Naive thymus-derived CD4-positive, alpha-beta T cell (primary cell): ENCODE measurements at places on chromosomes 2 and 18.

GRCh38 chr2:95055262-95055661, 29.8 kb downstream of the MAL start:
- peak overlapping the region; percentile 41 for H3K27ac ChIP-seq
- no peak for DNase-seq
- no peaks in the 10 kb centered on the region for H3K27me3 ChIP-seq
- no peak overlapping the region for H3K4me3 ChIP-seq

- no peaks in the 10 kb centered on the region for H3K4me1 ChIP-seq
- no peaks in the 10 kb centered on the region for H3K36me3 ChIP-seq
- H3K27ac ChIP-seq, result no peak overlapping the region
- no peak overlapping the region for H3K4me3 ChIP-seq
- peak; percentile 62 for DNase-seq
- no peaks in the 10 kb centered on the region for H3K27me3 ChIP-seq
These were observed 384.0 kb downstream of the NBAS start for GRCh38 chr2:15177103-15177502.

DNA sequence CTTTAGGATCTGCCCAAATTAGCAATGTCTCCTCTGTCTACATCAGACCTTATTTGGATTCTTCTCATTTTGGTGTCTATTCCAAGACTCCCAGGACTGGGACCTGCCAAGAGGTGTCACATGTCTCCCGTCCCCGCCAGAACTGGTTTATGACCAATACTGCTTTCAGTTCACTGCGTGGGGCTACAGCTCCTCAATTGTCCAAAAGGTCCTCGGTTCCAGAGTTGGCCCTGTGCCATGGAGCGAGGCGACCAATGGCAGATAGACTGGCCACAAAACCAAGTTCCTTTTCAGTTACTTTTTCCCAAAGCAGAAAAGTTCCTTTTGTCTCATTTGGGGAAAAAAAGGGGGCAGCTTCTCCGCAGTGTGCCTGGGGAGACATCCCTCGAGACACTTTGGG, 144.1 kb upstream of the ZNF236 start:
- H3K36me3 ChIP-seq, result no peaks in the 10 kb centered on the region
- H3K27me3 ChIP-seq, result no peaks in the 10 kb centered on the region

- H3K4me3 ChIP-seq, result no peak overlapping the region
- no peak overlapping the region for H3K27ac ChIP-seq
- H3K36me3 ChIP-seq, result no peaks in the 10 kb centered on the region
These were observed 94.3 kb upstream of the ITGB6 start for GRCh38 chr2:160294339-160294803.

DNA sequence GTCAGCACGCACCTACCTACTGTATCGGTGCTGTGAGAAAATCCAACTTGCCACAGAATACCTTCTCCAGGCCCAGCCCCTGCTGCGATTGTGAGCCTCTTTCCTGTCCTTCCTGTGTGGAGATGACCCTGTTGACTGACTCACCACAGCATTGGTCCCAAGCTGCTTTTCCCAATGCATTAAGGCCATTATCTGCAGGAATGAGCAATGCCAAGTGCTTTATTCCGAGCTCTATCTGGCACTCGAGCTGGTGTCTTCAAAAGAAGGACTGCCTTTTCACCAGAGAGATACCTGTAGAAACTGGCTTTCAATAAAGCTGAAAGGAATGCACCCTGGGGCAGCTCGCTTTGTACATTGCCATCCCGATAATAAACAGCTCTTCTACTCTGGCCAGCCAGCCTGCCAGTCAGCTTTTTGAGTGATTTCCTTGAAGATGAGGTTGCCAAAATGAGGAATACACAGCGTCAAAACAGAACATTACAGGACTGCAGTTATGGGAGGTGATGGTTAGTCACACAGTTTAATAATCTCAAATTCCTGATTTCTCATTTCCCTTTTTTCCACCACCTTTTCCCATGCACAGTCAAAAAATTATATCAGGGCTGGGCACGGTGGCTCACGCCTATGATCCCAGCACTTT, 8.3 kb upstream of the RNF103 start:
- H3K36me3 ChIP-seq, result no peaks in the 10 kb centered on the region
- H3K27me3 ChIP-seq, result no peaks in the 10 kb centered on the region
- H3K27ac ChIP-seq, result no peak overlapping the region

- H3K4me1 ChIP-seq, result no peaks in the 10 kb centered on the region
- H3K36me3 ChIP-seq, result no peaks in the 10 kb centered on the region
- no peak overlapping the region for H3K4me3 ChIP-seq
- no peak overlapping the region for H3K27ac ChIP-seq
- H3K27me3 ChIP-seq, result no peaks in the 10 kb centered on the region
- DNase-seq, result no peak
These were observed 301.5 kb upstream of the TFPI start for GRCh38 chr2:187855689-187856088.

DNA sequence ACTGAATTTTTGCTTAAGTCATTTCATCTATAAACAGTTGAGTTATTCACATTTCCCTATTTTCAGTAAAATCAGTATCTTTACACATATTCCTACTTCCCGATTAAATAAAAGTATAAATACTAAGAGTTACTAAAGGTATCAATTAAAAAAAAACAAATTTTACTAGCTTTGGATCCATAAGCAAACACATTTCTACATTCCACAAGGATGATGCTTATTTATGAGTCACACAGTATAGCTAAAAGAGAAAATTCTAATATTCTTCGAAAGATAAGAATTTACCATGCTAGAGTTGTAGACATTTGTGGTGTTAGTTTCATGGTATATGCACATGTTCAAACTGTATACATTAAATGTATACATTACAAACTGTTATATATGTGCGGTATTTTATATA, 23.7 kb downstream of the PGAP1 start:
- DNase-seq, result no peak
- no peaks in the 10 kb centered on the region for H3K27me3 ChIP-seq
- H3K36me3 ChIP-seq, result no peaks in the 10 kb centered on the region
- H3K4me3 ChIP-seq, result no peak overlapping the region
- no peak overlapping the region for H3K27ac ChIP-seq

- no peaks in the 10 kb centered on the region for H3K4me1 ChIP-seq
- H3K27me3 ChIP-seq, result no peaks in the 10 kb centered on the region
- H3K4me3 ChIP-seq, result no peak overlapping the region
- no peak for DNase-seq
These were observed 67.5 kb downstream of the EVA1A start for GRCh38 chr2:75493230-75493629.
